HS-27A (cell line): ENCODE measurements at places on chromosomes 4 and X.

DNA sequence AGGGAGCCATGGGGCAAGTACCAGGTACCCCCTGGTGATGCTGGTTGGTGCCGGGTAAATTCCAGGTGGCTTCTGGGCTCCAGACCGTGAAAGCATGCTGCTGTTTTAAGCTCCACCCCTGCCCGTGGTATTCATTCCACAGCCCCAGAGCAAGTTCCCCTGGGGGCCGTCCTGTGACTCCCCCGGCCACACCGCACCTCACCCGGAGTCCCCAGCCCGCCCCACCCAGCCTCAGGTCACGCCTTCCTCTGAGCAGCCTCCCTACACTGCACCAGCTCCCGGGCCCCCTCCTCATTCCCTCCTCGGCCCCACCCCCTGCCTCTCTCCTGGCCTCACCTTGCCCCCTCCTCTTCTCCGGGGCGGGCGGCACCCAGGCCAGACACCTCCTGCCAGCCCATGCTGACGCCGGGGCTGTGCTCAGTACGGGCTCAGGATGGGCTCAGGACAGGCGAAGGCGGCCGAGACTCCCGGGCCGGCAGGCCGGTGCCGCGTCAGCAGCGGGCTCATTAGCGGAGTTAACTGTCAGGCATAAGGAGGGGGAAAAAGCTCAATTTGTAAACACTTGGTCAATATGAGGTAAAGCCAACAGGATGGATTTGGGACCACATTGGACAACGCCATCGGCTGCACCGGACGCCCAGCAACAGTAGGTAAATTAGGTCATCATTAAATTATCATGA lies 127.4 kb downstream of the FAM53A start:
- no peak for DNase-seq

GRCh38 chr4:88743696-88744095 lies 46.1 kb upstream of the NAP1L5 start:
- DNase-seq, result peak; percentile 40

DNA sequence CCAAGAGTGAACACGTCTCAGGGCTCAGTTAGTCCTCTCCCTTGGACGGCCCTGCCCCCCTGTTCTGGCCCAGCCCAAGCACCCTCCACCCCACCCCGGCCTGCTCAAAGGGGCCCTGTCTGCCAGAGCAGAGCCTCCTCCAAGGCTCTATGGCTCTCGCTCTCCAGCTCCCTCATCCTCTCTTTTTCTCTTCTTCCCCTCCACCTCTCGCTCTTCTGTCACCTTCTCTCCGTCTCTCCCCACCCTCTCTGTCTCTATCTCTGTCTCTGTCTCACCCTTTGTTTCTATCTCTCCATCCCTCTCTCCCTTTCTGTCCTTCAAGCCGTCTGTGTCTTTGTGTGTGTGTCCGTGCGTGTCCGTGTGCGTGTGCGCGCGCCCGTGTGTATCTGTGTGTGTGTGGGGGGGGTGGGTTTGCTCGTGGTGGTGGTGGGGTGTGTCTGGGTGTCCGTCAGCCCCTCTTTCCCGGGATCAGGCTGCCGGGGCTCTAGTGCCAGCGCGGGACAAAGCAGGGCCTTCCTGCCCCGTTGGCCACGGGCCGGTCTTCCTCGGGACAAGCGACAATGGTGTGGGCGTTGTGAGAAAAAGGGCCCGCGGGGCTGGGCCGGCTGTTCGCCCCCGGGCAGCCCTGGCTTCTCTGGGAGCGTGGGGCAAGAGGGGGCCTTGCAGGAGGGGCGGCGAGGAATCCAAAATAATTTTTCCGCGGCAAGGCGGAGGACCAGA lies 8.7 kb downstream of the FRG2 start:
- DNase-seq, result no peak

- no peak for DNase-seq
Measured at GRCh38 chr4:184722798-184723197, 11.1 kb downstream of the CENPU start.

DNA sequence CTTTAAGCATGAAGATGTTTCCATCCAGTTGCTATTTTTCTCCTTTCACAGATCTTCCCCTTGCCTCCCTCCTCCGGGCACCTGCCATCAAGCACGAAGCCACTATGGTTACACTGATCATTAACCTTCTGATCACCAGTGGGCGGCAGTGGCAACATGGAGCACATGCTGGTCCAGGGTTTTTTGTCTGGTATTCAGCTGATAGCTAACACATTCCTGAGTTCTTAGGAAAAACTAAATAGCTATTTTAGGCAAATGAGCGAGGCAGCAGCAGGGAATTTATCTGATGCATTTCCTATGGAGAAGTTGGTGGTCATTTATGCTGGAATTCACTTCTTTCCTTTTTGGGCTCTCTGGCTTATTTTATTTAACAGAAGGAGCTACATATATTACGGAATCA lies 22.9 kb downstream of the SHISA3 start:
- no peak for DNase-seq

DNA sequence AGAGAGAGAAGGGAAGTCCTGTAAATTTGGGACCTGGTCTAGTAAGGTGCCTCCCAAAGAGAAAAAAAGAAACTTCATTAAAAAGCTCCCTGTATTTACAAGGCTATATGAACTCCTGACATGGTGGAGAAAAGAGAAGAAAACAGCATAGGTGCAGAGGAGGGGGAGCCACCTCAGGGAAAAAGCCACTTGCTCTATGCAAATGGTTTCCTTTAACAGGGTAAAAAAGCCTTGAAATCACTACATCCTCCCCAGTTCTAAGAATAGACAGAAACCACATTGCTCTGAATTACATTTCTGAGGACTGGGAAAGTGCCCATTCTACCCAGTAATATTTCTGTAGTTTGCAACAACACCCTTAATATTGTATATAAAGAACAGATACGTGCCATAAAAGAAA lies 165.5 kb downstream of the KLF8 start:
- no peak for DNase-seq

DNA sequence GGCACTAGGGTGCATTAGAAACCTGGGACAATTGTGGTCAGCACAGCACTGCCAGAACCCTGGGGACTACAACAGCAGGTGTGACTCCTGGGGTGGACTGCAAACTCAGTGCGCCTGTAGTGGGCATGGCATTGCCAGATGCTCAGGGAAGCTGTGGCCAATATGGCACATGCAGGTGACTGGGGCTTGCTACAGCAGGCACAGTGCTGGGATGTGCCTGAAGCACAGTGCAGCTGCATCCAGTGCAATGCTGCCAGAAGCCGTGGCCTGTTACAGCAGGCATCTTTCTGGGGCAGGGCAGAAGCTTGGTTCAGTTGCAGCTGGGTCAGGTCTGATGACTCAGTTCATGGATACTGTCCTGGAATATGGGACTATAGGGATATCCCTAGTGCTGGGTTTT lies 445.8 kb downstream of the CCSER1 start:
- no peak for DNase-seq

GRCh38 chr4:126291886-126292285 lies 977.1 kb downstream of the FAT4 start:
- no peak for DNase-seq

DNA sequence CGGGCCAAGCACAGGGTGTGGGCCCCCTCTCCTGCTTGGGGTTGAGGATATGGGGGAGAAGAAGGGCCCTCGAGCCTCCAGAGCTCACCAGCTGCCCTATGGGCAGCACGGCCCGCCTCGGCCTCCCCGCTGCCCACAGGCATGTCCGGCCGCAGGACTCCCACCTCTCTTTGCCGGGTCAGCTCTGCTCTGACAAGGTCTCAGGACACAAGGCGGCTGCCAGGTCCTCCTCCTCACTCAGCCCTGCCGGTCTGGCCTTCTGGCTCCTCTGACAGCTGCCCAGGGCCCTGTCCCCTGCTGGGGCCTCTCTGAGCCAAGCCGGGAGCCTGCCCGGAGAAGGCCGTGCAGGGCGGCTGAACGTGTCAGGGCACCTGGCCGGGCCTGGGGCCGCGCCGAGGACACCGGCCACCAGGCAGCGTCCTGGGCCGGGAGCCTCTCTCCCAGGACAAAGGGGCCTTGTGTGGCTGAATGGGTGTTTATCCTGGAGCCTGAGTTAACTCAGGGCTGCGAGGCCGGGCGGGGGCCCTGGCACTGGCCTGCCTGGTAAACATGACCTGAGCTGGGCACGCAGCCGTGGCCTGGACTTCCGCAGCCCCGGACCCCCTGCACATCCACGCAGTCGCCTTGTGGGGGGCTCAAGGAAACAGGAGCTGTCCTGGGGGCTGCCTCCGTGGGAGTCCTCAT lies 25.7 kb downstream of the TACC3 start:
- no peak for DNase-seq

- no peak for DNase-seq
Measured at GRCh38 chrX:119495734-119496726, 27.8 kb downstream of the SLC25A5 start.

GRCh38 chrX:48737940-48738339 lies 23.6 kb upstream of the GLOD5 start:
- no peak for DNase-seq

GRCh38 chrX:21412883-21413282 lies 38.7 kb downstream of the CNKSR2 start:
- DNase-seq, result peak; percentile 43
